Thoracic aorta (tissue), 2 donors: ENCODE measurements at places on chromosomes 12 and 14. TPM values are rescaled to one million over a fixed set of nuclear protein-coding genes. Genes with fewer than 3 reads are reported as not detected.

GRCh38 chr12:106090591-106091445 lies 47.9 kb downstream of the NUAK1 start:
- peak; percentile 37 for DNase-seq

DNA sequence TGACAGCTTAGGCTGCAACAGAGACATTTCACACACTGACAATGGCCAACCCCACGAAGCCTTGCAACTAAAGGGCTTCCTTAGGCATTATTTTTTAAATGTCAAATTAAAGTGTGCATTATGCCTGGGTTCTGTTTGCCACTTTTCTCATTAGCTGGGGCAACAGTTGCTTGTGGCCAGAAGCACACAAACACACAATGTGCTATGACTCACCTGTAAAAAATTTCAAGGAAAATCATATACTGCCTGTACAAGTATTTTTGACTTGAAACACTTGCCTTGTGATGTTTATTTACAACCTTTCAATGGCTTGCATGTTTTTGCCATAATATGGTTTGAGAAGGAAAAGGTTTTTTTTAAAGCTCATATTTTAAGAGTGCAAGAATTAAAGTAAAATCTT lies 1.9 kb downstream of the NTN4 start:
- no peak for DNase-seq

The NOVA1 gene
- 11.0 TPM for total RNA-seq

- no peak for DNase-seq
These were observed 30.0 kb downstream of the SLC39A9 start for GRCh38 chr14:69428289-69428998.

GRCh38 chr12:68281322-68282077 lies 28.1 kb upstream of the IL22 start:
- no peak for DNase-seq

DNA sequence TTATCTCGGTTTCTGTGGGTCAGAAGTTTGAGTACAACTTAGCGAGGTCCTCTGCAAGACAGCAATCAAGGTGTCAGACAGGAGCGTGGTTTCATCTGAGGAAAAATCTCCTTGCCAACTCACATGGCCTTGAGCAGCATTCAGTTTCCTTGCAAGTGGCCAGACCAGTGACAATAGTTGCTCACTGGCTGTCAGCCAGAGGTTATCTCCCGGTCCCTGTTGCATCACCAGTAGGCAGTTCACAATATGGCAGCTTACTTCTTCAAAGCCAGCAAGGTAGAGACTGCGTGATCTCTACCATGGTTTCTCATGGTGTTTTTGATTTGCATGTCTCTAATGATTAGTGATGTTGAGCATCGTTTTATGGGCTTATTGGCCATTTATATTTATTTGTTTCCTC lies 143.8 kb upstream of the DAAM1 start:
- DNase-seq: no peak

GRCh38 chr12:53729644-53730043 lies 2.4 kb upstream of the CALCOCO1 start:
- no peak for DNase-seq

DNA sequence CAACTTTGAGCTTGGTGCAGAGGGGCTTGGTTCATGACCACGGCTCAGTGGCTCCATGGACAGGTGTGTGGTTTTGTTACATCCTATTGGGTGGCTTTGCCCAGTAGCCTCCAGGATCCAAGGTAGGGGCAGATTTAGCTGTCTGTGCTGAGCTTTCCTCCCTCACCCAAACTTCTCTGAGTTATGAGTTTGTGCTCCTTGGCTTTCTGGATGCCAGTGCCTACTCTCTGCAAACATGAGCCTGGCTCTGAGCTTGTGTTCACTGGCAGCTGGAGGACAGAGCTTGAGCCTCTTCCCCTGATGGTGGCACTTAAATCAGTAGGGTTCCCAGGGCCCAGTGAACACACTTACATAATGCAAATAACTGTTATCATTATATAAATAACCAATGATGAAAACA lies 45.3 kb upstream of the HECTD1 start:
- no peak for DNase-seq

- DNase-seq: no peak
These were observed 17.7 kb upstream of the SERPINA4 start for GRCh38 chr14:94543449-94544124.

DNA sequence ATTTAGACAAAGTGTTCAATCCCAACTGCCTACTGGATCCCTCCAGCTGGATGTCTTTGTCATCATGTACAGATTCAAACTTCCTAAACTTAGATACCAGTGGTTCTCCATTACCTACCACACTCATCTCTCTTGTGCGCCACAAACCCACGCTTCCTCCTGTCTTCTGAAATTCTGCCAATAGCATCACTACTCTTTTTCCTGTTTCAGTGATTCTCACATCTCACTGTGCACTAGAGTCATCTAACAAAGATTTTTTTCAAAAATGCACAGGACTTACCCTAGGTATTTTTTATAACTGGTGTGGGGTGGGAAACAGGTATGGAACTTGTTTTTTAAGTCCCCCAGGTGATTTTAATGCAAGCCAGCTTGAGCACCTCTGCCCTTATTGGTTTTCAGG lies 5.9 kb downstream of the PSMB5 start:
- DNase-seq: no peak

The IRF2BPL gene
- 49.6 TPM for total RNA-seq

GRCh38 chr12:74021937-74022336 lies 515.7 kb upstream of the ATXN7L3B start:
- DNase-seq: no peak

GRCh38 chr12:99413751-99414150 lies 233.8 kb upstream of the GARIN6 start:
- DNase-seq: no peak
